Activated CD8-positive, alpha-beta T cell treated with anti-CD3 and anti-CD28 coated beads, Interleukin-2, amount 10 ng/mL, durations not matched to agents 7 days and 5 days (primary cell): ENCODE measurements at places on chromosomes 12 and 14. TPM values are rescaled to one million over a fixed set of nuclear protein-coding genes. Genes with fewer than 3 reads are reported as not detected.

MARCHF9 gene
- total RNA-seq = 24.4 TPM

KCNH5 gene
- total RNA-seq = not detected

SPTB gene
- total RNA-seq = not detected

VSX2 gene
- total RNA-seq = not detected

KCNC2 gene
- total RNA-seq = not detected

STXBP6 gene
- total RNA-seq = not detected

CLEC1B gene
- not detected for total RNA-seq

CIROP gene
- not detected for total RNA-seq

ERBB3 gene
- 5.9 TPM for total RNA-seq

TC2N gene
- 119 TPM for total RNA-seq

SDR9C7 gene
- not detected for total RNA-seq

NDUFA12 gene
- total RNA-seq = 253 TPM

IL22 gene
- not detected for total RNA-seq

BCL7A gene
- total RNA-seq = 8.1 TPM

ALDH2 gene
- 0.29 TPM for total RNA-seq

GUCY2C gene
- not detected for total RNA-seq

C12orf60 gene
- 1.5 TPM for total RNA-seq

FAIM2 gene
- total RNA-seq = 0.55 TPM

KLRB1 gene
- 6.3 TPM for total RNA-seq

ETFBKMT gene
- total RNA-seq = 1.4 TPM

SLC6A13 gene
- 0.26 TPM for total RNA-seq

SYCP3 gene
- total RNA-seq = 1.7 TPM

CLEC9A gene
- not detected for total RNA-seq

CIPC gene
- 11.4 TPM for total RNA-seq

CMA1 gene
- 0.52 TPM for total RNA-seq

TAS2R30 gene
- total RNA-seq = 3.2 TPM

ASB8 gene
- 37.9 TPM for total RNA-seq

CFAP54 gene
- 1.2 TPM for total RNA-seq

PTPRQ gene
- not detected for total RNA-seq

EPYC gene
- total RNA-seq = not detected

OTOGL gene
- not detected for total RNA-seq

CLEC2A gene
- total RNA-seq = not detected

PPFIA2 gene
- total RNA-seq = not detected

IFNG gene
- 5.0 TPM for total RNA-seq

CFAP73 gene
- total RNA-seq = 0.34 TPM

LRTM2 gene
- total RNA-seq = not detected

ANG gene
- 1.4 TPM for total RNA-seq

NOVA1 gene
- not detected for total RNA-seq

VCPKMT gene
- total RNA-seq = 12.4 TPM

LRP1-AS gene
- total RNA-seq = not detected

LTBR gene
- total RNA-seq = not detected

SLCO1B3 gene
- total RNA-seq = not detected

GRIP1 gene
- total RNA-seq = 0.55 TPM

SMIM41 gene
- total RNA-seq = not detected

INSM2 gene
- total RNA-seq = not detected

COX8C gene
- total RNA-seq = not detected
